ENCODE measurements at places on chromosomes 12 and 14. TPM values are rescaled to one million over a fixed set of nuclear protein-coding genes. Genes with fewer than 3 reads are reported as not detected.

The LALBA gene
- not detected for polyA plus RNA-seq

The KRT81 gene
- polyA plus RNA-seq: not detected

The P2RX7 gene
- 0.45 TPM for polyA plus RNA-seq

The MYF5 gene
- polyA plus RNA-seq: not detected

The PPFIA2 gene
- polyA plus RNA-seq: 2.8 TPM

The SDR9C7 gene
- polyA plus RNA-seq: not detected

GRCh38 chr12:93317227-93317626 is 60.5 kb upstream of the NUDT4 start:
- DNase-seq: no peak

DNA sequence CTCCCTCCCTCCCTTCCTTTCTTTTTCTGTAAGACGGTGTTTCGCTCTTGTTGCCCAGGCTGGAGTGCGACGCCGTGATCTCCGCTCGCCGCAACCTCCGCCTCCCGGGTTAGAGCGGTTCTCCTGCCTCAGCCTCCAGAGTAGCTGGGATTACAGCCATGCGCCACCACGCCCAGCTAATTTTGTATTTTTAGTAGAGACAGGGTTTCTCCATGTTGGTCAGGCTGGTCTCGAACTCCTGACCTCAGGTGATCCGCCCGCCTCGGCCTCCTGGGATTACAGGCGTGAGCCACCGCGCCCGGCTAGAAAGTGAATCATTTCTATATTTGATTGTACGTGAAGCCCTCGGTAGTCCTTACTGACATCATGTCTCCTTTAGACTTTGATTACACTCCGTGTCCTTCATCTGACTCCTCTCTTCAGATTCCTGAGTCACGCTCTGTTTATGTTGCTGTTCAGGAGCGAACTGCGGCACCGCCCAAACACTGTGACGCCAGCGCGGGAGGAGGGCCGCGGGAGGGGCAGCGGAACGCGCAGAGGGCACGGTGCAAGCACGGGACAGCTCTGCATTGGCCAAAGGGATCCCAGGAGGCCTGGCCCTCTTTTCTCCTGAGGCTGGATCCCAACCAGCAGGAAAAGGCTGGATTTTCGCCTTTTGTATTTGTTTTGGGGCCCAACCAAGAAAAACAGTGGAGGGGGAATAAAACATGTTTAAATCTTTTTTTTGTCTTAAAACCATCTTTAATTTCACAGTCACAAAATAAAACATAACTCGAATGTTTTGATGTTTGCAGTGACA is 538 bp upstream of the GABARAPL1 start:
- peak; percentile 96 for DNase-seq

DNA sequence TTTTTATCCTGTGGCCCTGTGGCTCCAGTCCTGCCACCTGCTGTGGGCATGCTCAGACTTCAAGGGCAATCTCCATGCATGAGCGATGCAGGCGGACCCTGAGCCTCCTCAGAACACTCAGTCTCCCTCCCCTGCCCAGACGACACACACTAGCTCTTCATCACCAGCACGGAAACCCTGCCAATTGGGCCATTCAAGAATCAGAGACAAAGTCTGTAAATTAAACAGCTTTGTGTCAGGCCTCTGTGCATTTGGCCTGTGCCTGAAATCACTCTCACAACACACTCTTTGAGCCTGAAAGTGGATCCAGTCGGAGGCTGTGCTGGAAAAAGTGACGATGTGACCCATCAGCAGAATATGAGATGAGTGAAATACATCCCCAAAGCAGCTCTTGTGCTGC is 12.5 kb downstream of the POU6F1 start:
- no peak for DNase-seq

- DNase-seq: no peak
Measured at GRCh38 chr12:73361864-73362230, 1089.7 kb downstream of the TRHDE start.

DNA sequence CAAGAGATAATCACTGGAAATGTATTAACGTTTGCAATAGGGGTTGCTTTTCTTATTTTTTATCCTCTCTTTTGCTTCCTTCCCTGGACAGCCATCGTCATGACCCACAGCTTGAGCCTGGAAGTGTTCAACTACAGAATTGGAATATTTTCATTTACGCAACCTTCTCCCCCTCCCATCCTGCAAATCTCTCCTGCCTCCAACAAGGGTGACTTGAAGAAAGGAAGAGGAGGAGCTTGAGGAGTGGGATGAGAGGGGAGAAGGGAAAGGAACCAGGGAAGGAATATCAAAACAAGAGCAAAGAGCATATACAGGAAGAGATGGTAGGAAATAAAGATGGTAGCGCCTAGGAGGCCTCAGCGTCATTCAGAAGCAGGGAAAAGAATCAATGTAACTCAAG is 1.6 kb upstream of the MANSC4 start:
- DNase-seq: no peak

GRCh38 chr12:57464569-57464968 is 5.0 kb downstream of the GLI1 start:
- DNase-seq: no peak

- no peak for DNase-seq
Measured at GRCh38 chr14:59389936-59390335, 75.2 kb downstream of the GPR135 start.

DNA sequence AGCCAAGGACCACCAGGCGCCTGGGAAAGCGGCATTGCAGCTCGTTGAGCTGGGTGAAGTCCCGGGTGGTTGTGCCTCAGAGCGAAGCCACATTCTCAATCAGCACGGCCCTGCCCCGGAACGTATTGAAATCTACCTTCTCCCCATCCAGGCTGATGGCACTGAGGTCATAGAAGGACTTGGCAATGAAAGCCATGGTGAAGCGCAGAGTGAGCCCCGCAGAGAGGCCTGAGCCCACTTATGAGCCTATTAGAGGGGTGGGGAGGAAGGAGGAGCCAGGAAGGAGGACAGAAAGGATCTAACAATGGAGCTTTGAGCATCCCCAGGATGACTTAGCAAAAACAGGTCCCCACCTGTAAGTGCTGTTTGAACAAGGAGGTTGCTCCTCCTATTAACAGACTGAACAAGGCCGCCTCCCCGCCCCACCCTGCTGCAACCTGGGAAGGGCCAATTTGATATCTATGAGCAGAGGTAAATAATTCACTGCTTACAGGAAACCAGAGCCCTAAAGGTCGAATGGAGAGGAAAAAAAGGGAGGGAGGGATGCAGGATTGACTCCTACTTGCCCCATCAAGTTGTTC is at the start of gene GPX2:
GPX2 (minus strand) TSS at position 215 of the 581 bp plus-strand sequence; CDS start at position 196, 19 bp downstream.
- DNase-seq: no peak

- peak; percentile 86 for DNase-seq
Measured at GRCh38 chr12:56634242-56634836, 4.2 kb upstream of the BAZ2A start.

- DNase-seq: no peak
Measured at GRCh38 chr14:68322940-68323620, 469.8 kb downstream of the ZFP36L1 start.

GRCh38 chr12:50162230-50162629 is 4.9 kb downstream of the CERS5 start:
- no peak for DNase-seq

- no peak for DNase-seq
Measured at GRCh38 chr12:48969833-48970701, 1.5 kb downstream of the WNT10B start.

DNA sequence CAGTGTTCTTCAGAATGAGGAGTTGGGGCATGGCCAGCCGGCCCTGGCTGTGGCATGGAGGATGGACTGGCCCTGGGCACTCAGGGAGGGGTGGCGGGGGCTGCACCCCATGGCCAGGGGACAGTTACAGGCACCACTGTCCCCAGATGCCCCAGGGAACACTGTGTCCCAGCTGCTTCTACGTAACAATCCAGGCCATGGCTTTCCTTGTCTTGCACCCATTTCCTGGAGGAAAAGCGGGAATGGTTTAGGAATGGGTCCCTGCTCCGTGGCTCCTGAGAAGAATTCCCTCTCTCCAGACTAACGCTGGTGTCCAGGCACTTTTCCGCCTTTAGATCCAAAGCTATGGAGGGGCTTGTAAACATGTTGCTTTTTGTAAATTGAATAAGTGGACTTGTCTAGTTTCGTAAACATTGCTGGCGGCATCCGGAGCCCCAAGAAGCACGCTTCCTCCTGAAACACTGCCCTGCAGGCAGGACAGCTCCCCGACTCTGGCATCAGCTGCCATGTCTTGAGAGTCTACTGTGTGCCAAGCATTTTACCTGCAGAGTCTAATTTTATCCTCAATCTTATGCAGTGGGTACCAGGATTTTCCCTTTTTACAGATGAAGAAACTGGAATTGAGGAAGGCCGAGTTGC is 238.3 kb downstream of the SLC41A2 start:
- no peak for DNase-seq
